ENCODE measurements at places on chromosomes 16 and 17. TPM values are rescaled to one million over a fixed set of nuclear protein-coding genes. Genes with fewer than 3 reads are reported as not detected.

Gene SPAG5
- 0.99 TPM for total RNA-seq

Gene RFFL
- 15.6 TPM for total RNA-seq

Gene NOD2
- 0.35 TPM for total RNA-seq

Gene MYH2
- not detected for total RNA-seq

Data from heart right ventricle (tissue), 16 donors.